Karpas-422 (cell line): ENCODE measurements at places on chromosomes 2 and 18. TPM values are rescaled to one million over a fixed set of nuclear protein-coding genes. Genes with fewer than 3 reads are reported as not detected.

DNA sequence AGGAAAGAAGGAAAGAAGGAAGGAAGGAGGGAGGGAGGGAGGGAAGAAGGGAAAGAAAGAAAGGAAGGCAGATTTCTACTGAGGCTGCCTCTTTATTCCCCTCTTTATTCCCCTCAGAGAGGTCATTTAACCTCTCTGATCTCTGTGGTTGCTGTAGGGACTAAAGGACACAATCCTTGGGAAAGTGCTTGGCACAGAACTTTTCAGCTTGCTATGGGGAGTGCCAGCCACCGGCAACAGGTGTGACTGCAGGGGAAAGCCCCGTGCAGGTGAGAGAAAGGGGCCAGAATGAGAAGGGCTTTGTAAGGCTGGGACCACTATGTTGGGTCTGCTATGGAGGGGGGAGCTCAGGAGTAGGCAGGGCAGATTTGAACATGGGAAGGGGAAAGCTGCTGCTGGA, 27.7 kb upstream of the STEAP3 start:
- no peak overlapping the region for H3K27ac ChIP-seq
- H3K4me3 ChIP-seq = no peak overlapping the region
- no peak for DNase-seq

DNA sequence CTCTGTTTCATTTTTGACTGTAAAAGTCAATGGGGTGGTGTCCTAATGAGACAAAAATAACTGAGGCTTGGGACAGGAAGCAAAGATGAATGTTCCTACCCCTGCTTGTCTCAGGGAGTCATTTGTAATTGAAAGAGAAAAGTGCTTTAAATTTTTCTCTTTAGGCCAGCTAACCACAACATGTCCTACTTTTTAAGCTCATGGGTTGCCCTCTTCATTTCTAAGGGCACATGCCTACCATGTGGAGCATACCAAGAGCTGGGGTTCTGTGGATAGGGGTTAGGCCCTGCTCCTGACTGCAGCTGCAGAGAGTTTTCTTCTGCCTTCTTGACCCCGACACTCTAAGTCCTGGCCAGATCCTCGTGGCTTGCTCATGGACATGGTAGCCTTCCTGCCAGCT, 96.8 kb upstream of the ARL4C start:
- H3K27ac ChIP-seq = no peak overlapping the region
- no peak for DNase-seq
- H3K4me3 ChIP-seq = no peak overlapping the region

Gene PROKR1
- not detected in 2 replicates for total RNA-seq

Gene UGT1A5
- total RNA-seq = not detected in 2 replicates

DNA sequence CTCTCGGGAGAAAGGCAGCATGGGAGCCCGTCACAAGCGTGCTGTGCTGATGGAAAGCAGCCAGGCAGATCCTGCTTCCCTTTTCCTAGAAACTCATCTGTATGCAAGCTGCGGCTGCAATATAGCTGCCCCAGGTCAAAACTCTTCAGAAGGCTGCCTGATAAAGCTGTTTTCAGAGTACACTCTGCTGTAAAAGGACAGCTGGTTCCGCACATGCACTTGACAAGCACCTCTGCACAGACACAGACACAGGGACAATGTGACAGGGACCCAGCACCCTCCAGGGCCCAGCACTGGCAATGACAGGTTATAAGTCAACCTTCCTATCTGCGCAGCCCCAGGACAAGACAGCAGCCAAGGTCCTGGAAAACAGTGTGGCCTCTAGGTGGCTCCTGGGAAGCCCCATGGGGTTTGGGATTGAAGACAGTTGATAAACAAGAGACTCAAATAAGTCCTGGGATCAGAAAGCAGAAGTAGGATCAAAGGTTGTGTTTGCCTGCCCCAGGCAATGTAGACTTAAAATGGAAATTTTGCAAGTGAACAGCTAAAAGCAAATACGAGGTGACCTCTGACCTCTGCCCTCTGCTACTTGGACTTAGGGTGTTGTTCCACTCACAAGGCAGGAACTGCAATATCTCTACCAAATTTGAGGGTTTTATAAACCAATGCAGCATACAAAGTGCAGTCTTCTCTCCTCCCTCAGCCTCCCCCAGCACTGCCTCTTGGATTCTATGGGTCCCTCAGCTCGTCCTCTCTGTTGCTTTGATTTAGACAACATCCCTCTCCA, 16.9 kb downstream of the SLC66A2 start:
- no peaks in the 10 kb centered on the region for H3K4me1 ChIP-seq
- H3K27ac ChIP-seq = no peak overlapping the region
- no peak for DNase-seq
- H3K36me3 ChIP-seq = peaks cover 93% of the 10 kb centered on the region

Gene CRYGD
- not detected in 2 replicates for total RNA-seq

GRCh38 chr2:43345391-43345813, 119.0 kb upstream of the ZFP36L2 start:
- no peak for DNase-seq
- H3K36me3 ChIP-seq = no peaks in the 10 kb centered on the region
- no peaks in the 10 kb centered on the region for H3K4me1 ChIP-seq

GRCh38 chr2:55111570-55112228, 61.4 kb upstream of the RTN4 start:
- no peak for DNase-seq
- H3K36me3 ChIP-seq = no peaks in the 10 kb centered on the region
- no peak overlapping the region for H3K27ac ChIP-seq
- H3K27me3 ChIP-seq = no peaks in the 10 kb centered on the region
- no peak overlapping the region for H3K4me3 ChIP-seq
- H3K4me1 ChIP-seq = peaks cover 11% of the 10 kb centered on the region

DNA sequence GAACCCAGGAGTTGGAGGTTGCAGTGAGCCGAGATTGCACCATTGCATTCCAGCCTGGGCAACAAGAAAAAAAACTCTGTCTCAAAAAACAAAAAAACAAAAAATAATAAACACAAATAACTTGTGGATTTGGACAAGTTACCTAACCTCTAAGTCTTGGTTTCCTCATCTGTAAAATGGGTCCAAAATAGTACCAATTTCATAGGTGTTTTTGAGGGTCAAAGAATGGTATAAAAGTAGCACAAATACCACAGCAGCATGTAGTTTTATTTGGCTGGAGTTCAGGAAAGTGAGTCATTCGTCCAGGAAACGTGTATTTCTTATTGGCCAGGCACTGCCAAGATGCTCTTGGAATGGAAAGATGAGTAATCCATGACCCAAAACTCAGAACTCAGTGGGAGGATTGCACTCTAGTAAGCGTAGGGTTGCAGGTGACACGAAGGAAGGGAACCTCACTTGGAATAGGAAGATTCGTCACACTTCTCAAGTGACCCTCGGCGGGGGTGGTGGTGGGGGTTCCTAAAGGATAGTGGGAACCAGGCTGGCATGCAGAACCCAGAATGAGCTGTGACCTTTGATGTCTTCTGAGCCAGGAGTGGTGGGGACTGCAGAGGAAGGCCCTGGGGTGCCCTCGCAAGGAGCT, 24.4 kb downstream of the GRHL1 start:
- H3K27ac ChIP-seq = no peak overlapping the region
- no peaks in the 10 kb centered on the region for H3K27me3 ChIP-seq
- H3K4me3 ChIP-seq = no peak overlapping the region
- no peaks in the 10 kb centered on the region for H3K4me1 ChIP-seq
- H3K36me3 ChIP-seq = no peaks in the 10 kb centered on the region

Gene CRYGC
- total RNA-seq = not detected in 2 replicates
